ENCODE measurements at places on chromosomes 4 and X. TPM values are rescaled to one million over a fixed set of nuclear protein-coding genes. Genes with fewer than 3 reads are reported as not detected.

Gene RASL11B
- 0.20 TPM for total RNA-seq

Gene GRIA2
- total RNA-seq = not detected

Gene NDST3
- 0.12 TPM for total RNA-seq

Gene NEXMIF
- 0.35 TPM for total RNA-seq

Gene PPP4R3C
- not detected for total RNA-seq

Gene PNMA6E
- total RNA-seq = not detected

Gene ADAM29
- total RNA-seq = not detected

Gene EFHC2
- not detected for total RNA-seq

Gene CFP
- total RNA-seq = 0.10 TPM

Gene FATE1
- not detected for total RNA-seq

DNA sequence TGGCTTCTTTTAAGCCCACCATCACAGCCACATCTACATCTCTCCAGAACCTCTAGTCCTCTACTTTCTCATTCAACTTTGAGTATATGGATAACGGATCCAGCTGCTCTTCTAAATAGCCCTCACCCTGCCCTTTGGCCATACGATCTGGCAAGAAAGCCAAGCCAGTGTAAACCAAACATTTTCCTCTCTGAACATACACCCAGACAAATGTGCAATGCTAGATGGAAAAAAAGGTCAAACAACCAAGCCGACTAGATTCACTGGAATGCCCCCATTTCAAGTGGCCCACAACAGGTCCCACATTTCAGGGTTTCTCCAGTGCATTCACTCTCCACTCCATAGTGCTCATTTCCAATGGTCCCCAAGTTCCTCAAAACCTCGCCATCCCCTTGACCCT, 24.0 kb downstream of the USP46 start:
- DNase-seq = no peak

- peak; percentile 71 for DNase-seq
Measured at GRCh38 chrX:47619486-47620302, at the start of gene SYN1. Gene SYN1, minus strand, starts transcription at chrX:47619857. Its CDS starts 129 bp downstream, at chrX:47619728.

DNA sequence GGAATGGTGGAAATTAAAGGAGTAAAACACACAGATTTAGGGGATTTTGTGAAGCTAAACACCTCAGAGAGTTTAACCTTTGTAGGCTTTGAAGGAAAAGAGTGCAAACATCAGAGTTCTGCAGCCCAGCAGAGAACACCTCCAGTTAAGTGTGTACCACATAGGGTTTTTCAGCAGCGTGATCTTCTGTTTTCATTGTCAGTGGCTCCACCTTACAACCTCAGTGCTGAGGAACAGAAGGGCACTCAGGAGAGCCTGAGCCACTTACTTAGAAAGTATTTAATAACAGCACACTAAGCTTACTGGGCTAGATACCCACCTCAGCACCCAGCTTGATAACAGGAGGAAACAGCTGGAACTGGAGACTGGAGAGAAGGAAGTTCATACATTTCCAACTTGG, 2.0 kb upstream of the FBXW7 start:
- DNase-seq = no peak

GRCh38 chr4:15186149-15186548, 183.9 kb downstream of the CPEB2 start:
- DNase-seq = no peak

- DNase-seq = peak; percentile 16
Measured at GRCh38 chr4:147843162-147843561, 111.3 kb downstream of the ARHGAP10 start.

DNA sequence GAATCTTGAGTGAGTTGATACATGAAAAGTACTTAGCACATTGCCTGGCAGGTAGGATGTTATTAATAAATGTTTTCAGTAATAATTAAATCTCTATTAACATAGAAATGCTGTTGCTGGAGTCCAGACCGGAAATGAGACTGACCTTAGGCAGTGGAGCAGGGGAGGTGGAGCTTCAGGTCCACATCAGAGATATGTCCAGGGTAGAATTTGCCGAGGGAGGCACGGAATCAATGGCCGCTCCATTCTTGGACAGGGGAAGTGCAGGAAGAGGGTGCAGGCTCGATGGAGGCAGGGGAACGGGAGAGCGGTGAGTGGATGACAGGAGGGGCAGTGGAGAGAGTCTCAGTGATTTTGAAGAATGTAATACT, 107.3 kb downstream of the GATB start:
- no peak for DNase-seq

DNA sequence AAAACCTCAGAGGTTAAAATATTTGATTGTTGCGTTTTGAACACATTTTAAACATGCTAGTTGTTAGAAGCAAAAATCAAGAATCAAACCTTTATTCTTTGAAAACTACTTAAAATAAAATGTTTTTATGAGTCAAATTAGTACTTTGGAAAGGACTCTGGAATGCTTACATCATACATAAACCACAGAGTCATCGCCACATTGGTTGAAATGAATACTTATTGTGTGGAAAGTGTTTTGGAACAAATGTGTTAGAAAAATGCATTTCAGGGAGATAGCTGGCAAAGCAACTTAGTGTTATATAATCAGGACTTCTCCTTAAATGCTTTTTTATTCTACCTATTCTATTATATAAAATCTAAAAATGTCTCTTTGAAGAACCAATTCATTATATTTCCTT, 49.4 kb upstream of the CAMK2D start:
- no peak for DNase-seq

GRCh38 chr4:86895692-86896488, 3.7 kb upstream of the C4orf36 start:
- DNase-seq = peak; percentile 63

GRCh38 chrX:91122151-91122694, 312.4 kb upstream of the PABPC5 start:
- no peak for DNase-seq

- no peak for DNase-seq
Measured at GRCh38 chrX:16469870-16470269, 180.1 kb upstream of the S100G start.

- DNase-seq = no peak
Measured at GRCh38 chrX:136203438-136203837, 47.8 kb downstream of the MAP7D3 start.

DNA sequence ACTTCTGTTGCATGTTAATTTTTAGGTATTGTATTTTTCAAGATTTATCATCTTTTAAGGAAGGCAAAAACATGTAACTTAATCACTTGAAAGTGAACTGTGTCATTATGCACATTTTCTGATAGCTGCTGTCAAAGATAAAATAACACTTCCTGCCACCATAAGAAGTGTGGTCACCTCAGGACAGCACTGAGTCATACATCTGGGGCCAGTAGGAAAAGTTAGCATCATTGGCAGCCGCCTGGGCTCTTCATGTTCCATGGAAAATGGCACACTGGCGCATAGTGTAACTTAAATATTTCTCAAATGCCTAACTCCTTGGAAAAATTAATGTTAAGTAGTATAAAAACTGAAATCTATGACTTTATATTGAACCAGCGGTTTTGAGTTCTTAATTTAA, 24.2 kb downstream of the CNKSR2 start:
- DNase-seq = no peak

- no peak for DNase-seq
Measured at GRCh38 chr4:155794589-155795236, 35.9 kb downstream of the GUCY1B1 start.

DNA sequence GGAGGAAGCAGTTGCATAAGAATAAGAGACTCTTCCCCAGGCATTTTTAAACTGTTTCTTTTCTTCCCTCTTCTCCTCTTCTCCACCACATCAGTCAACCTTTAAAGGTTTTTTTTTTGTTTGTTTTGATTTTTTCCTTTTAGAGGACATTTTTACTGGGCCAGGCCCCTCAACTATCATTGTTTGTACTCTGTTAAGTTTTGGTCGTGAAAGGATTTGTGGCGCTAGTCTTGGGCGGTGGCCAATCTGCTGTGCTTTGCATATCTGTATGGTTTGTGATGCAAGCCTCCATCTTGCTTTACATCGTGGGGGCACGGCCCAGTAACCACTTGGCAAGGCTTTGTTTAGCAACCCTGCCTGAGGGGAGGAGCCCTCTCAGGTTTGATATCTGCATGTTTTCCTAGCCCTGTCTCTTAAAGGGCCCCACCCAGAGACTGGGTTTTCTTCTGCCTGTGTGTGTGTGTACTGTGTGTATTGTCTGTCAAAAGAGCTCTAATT, 101.9 kb upstream of the SLITRK2 start:
- no peak for DNase-seq

GRCh38 chrX:107733686-107734085, 41.9 kb downstream of the TSC22D3 start:
- DNase-seq = no peak

DNA sequence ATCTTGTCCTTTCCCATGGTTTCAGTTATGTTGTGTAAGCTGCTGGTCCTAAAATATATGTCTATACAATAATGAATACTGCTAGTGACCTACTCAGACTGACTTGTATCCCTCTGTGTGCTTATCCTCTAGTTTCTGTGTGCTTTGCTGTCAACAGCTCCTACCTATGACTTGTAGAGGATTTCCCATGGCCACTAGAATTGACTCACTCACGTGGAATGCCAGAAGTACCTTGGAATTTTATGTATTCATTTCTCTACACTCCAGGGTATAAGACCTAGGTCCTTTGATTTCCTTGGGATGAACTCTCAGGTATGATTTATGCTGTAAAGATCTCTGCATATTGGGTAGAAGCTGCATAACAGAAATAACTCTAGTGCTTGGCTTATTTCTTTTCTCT, 279.9 kb upstream of the SLIT2 start:
- no peak for DNase-seq

DNA sequence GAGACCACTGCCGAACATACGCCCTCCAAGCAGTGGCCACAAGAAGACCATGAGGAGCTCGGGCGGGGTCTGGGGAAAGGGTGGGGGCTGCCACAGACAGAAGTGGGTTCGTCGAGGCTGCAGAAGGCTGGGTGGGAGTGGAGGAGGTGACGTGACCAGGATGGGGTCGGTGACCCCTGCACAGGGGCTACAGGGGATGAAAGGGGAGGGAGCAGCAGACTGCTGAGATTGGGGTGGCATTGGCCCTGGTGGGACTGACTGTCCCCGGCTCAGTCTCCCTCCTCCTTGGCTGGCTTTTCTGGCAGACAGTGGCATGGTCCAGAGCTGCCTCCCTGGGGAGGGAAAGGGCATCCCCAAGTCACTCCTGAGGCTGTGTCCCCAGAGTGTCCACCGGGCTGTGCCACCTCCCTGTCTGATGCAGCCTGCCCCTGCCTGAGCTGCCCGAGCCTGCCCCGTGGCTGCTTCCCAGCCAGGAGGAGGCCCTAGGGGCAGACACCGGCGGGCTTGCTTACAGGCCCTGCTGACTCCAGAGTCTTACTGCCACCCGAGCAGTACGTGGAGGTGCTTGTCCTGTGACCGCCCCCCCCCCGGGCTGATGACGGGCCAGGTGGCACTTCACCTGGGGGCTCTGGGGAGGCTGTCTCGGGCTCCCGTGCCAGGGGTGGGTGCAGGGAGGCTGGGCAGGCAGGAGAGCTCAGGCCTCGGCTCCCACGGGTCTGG, 7.2 kb downstream of the SH3BP2 start:
- DNase-seq = no peak

- no peak for DNase-seq
Measured at GRCh38 chr4:185894481-185894880, 82.5 kb upstream of the SORBS2 start.

GRCh38 chrX:143664302-143664701, 28.4 kb upstream of the SLITRK4 start:
- DNase-seq = peak; percentile 24

DNA sequence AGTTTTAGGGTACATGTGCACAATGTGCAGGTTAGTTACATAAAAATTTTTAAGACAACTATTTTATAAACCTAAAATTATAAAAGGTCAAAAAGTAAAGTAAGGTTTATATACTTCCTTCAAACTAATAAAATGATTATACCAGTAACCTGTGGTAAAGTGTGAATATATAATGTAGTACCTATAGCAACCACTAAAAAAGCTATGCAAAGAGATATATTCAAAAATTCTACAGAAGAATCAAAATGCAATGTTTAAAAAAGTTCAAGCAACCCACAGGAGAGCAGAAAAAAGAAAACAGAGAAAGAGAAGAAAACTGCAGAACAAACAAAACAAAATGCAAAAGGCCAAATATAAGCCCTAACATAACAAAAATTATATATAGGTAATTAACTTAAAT, 379.5 kb upstream of the GALNTL6 start:
- DNase-seq = no peak

DNA sequence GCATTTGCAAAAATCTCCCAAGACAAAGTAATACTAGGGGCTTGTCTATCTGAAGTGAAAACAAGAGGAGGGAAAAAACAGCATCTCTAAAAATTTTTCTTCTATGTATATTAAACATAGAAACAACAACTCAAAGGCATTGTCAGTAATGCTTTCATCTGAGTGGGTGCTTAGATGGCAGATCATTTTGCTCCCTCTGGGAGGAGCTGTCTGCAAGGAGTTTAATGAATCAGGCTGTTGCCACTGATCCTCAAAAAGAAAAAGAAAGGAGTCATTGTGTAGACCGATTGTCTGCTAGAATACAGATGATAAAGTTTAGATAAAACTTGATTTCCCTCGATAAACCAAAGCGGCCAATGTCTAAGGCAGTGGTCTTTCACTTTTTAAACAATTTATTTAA, 49.7 kb upstream of the KLHL8 start:
- peak; percentile 38 for DNase-seq

GRCh38 chrX:153794897-153795816, 689 bp downstream of the SSR4 start:
- DNase-seq = no peak

GRCh38 chr4:183284258-183284785, 35.8 kb downstream of the CLDN22 start:
- no peak for DNase-seq
